ENCODE measurements at places on chromosomes 2 and 18. TPM values are rescaled to one million over a fixed set of nuclear protein-coding genes. Genes with fewer than 3 reads are reported as not detected.

Gene DLX1
- total RNA-seq: 0.81 TPM

DNA sequence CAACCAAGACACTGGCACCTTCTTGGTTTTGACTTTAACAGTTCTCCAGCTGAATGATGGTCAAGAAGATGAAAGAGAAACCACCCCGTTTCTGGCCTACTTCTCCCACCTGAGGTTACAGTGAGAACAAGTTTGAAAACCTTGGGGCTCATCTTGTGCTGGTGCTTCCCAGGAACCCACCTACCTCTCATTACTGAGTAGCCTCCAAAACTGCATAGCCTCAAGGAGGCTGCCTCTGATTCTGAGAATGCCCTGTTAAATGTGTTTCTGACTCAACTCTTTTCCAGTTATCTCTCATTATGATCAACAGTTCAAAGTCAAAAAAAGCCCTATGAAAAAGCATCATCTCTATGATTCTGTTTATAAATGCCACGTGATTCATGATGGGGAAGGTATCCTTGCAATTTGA is 121.9 kb downstream of the CACNB4 start:
- DNase-seq: no peak

- DNase-seq: peak; percentile 28
Measured at GRCh38 chr2:161004379-161004778, 155.8 kb upstream of the TANK start.

GRCh38 chr2:46230677-46231425 is 66.4 kb upstream of the EPAS1 start:
- DNase-seq: no peak

DNA sequence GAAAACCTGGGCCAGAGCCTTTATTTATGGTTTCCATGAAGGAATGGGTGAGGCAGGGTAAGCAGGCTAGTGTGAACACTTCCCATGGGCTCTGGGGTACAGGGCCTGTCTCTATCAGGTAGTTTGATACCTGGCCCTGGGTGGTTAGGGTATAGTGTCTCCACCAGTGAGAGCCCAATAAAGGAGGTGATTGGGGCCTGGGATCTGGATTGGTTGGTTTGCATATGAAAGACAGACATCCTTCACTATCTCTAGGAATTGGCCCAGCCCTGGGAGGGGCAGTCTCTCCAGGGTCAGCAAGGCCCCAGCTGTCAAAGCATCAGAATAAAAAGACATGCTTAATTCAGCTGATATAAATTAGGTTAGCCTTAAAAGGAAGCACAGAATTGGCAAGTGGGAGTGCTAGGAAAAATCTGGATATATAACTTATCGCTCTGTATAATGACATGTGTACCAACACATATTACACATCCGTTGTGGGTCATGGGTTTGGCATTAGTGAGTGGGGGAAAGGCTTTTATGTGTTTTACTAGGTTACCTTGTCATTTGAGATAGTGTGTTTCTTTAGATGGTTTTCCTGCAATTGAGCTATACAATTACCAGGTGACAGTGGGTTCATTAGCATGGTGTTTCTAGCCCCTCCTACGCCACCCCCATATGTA is 18.5 kb upstream of the TMEM178A start:
- no peak for DNase-seq

GRCh38 chr18:10296491-10296890 is 157.9 kb upstream of the APCDD1 start:
- DNase-seq: peak; percentile 39
